Stimulated activated CD8-positive, alpha-beta memory T cell treated with anti-CD3 and anti-CD28 coated beads, Interleukin-15, amount 100 ng/mL, for 24 hours (primary cell): ENCODE measurements at places on chromosomes 13 and 19.

DNA sequence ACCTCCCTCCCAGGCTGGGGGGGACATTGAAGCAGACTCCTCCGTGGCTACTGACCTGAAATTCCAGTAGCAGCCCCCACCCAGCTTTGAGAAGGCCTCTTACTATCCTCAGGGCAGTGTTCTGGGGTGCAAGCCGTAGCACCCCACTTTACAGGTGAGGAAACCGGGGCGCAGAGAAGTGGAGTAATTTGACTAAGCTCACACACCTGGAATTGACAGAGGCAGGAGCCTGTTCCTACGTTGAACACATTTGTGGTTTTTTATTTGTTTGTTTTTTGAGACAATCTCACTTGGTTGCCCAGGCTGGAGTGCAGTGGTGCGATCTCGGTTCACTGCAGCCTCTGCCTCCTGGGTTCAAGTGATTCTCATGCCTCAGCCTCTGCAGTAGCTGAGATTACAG, 14.6 kb upstream of the S1PR4 start:
- no peak for DNase-seq

GRCh38 chr13:50290186-50290585, 274.9 kb downstream of the KCNRG start:
- no peak for DNase-seq

DNA sequence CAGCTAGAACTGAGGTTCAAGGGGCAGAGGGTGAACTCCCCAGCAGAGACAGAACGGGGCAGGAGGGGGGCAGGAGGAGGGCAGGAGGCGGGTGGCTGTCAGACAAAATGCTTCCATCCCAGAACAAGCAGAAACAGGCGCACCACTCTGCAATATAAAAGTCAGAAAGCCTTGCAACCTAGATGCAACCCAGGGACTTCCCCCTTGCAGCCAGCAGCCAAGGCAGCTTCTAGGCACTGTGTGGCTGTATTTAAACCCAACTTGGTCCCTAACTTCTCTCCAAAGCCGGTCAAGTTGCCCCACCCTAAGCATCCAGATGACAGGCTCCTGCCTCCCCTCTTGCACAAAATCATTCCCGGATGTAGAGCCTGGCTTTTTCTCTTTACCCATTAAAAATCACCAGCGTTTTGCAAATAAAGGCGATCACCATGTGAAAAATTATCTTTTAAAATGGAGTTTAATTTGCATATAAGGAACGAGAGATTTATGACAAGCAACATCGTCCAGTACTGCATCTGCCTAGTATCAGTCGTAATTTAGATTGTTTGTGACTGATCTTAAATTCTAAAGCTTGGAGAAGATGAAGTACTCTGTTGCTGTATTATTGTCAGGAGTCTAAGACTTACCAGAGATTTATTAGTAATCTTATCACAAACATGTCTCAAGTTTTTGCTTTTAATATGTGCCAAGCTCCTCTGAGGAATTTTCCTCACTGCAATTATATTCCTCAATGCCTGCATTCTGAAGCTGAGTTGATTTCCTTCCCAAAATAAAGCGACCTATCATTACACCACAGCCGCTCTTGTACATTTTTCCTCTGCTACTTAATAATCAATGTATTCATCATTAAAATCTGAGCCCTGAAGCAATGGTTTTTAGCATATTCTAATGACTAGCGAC, 307.1 kb upstream of the ZNF507 start:
- DNase-seq: no peak

- no peak for DNase-seq
These were observed 3.2 kb downstream of the ZNF446 start for GRCh38 chr19:58479303-58479702.

DNA sequence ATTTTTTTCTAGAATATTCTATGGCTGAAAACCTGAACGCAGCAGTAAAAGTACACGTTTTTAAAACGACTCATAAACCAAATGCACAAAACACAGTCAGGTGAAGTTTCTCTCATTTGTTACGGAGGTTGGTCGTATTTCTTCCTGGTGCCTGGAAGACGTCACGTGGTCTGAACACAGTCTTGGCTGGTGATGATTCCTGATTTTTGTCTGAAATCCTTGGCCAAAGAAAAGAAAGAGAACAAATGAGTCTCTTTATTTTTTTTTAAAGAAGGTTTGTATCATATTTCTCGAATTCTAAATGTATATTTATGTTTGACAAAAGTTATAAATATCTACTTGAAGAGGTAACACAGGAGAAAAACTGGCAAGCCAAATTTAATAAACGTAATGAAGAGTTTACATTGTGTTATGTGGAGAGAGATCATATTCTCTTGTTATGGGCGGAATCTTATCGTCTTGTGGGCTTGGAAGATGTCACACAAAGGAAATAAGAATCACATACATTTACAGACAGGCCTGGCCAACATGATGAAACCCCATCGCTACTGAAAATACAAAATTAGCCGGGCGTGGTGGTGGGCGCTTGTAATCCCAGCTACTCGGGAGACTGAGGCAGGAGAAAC, 10.0 kb upstream of the PNMA8A start:
- no peak for DNase-seq

DNA sequence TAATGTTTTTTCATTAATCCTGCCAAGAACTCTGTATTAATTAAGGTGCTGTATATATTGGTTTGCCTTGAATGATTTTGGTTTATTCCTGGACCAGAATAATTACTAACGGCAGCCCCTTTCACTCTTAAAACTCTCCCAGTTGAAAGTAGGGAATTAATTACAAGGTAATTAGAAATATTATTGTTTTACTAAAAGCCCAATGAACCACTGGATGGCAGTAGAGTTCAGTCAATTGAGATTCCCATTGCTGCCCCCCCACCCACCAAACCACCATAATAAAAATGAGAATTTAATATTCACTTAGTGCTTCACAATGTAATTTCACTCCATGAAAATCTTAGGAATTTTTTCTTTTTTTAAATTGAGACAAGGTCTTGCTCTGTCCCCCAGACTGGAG, 13.7 kb downstream of the WBP4 start:
- no peak for DNase-seq

DNA sequence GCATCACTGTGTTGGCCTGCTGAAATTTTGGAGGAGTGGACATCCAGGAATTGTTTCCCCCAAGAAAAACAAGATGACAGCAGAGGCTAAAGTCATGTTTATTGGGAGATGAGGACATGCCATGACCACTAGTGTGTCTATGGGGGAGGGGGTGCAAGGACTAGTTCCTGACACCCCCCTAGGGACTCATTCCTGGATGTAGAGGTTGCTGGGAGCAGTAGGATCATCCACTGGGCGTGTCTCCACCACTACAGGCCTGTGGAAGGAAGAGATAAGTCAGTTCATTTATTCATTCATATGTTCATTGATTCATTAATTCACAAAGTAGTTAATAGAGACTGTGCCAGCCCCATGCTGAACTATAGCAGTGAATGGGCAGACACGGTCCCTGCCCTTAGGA, 30.2 kb downstream of the MAP4K1 start:
- DNase-seq: no peak

- no peak for DNase-seq
These were observed 4.4 kb downstream of the TRIR start for GRCh38 chr19:12730064-12730463.

DNA sequence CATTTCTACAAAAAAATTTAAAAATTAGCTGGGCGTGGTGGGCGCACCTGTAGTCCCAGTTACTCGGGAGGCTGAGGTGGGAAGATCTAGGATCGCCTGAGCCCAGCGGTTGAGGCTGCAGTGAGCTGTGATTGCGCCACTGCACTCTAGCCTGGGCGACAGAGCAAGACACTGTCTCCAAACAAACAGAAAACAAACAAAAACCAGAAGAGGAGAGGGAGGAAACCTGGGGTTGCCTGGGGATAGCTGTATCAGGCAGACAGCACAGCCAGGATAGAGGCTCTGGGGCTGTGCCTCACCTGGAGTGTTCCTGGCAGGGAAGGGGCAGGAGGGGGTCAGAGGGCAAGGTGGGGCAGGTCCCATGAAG, 2.6 kb upstream of the POLR2E start:
- no peak for DNase-seq

DNA sequence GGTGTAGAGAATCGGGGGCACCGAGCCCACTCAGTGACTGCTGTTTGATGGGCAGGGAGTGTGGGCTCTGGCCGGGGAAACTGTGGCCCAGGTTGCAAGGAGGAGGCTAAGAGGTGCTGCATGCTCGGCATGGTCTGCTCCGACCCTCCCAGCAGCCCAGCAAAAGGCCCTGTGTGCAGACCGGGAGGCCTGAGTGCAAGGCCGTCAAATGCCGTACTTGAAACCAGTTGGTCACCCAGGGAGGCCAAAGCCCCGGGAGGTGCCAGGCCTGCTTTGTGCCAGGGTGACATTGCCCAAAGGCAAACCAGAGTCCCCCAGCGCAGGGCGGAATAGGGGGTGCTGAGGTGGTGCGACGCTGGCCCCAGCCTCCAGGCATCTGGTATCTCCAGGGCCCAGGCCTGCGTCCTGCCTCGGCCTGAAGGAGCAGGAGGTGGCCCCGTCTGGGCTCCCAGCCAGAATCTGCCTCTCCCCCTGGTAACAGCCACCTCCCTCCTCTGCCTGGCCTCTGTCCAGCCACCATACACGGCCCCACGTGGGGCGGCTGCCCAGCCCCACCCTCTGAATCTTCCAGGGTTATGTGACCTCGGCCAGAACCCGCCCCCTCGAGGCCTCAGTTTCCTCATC, 4.0 kb downstream of the PIK3R2 start:
- DNase-seq: no peak

DNA sequence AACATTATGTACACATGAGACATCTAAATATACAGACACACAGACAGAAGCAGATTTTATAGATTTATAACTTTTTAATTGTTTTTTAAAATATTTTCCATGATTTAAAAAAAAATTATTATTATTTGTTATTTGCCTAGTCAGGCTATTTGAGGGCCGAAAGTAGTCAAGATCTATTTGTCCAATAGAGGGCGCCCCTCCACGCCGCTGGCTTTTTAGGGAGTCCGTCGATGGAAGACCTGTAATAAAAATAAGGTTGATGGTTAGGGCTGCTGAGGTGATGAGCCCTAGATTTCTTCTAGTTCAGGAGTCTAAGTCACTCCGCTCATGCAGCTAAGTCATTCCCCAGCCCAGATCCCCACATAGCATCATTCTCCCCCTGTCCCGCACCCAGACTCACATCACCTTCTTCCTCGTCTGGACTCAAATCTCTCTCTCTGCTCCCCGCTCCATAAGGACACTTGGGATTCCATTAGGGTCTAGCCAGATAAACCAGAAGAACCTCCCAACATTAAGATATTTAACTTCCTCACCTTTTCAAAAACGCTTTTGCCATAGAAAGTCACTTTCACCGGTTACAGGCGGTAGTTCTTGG, 33.9 kb upstream of the CEACAM21 start:
- DNase-seq: peak; percentile 54

DNA sequence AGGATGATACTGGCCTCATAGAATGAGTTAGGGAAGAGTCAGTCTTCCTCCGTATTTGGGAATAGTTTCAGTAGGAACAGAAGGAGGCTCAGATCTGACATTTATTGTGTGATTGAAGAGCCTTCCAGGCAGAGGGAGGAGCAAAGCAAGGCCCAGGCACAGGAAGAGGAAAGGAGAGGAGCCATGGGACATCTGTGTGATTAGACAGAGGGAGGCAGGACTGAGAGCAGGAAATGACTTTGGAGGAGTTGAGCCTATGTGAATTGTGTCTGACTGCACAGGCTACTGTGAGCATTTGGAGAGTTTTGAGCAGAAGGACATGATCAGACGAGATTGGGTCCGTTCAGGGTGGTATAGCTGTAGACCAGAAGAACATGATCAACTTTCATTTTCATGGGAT, 8.5 kb downstream of the SIGLEC7 start:
- no peak for DNase-seq

DNA sequence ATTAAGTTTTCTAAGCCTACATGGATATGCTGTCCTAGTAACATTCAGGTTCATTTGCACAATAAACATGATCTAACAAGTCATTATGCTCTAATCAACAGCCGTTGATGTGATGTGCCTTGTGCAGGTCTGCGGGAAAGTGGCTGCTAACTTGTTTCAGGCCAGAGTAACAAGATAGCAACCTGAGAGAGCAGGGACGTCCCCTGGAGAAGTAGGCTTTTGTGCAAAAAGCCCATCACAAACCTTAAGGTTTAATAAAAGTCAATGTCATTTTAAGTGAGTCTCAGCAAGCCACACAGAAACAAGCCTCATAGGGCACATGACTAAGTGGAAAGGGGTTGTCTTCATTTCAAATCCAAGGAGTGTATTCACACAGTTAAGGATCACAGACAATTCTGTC, 17.6 kb downstream of the FOXO1 start:
- no peak for DNase-seq

- no peak for DNase-seq
These were observed 601.3 kb upstream of the MIR17HG start for GRCh38 chr13:90746230-90746629.

GRCh38 chr19:45142726-45143110, 18.1 kb downstream of the NKPD1 start:
- no peak for DNase-seq

DNA sequence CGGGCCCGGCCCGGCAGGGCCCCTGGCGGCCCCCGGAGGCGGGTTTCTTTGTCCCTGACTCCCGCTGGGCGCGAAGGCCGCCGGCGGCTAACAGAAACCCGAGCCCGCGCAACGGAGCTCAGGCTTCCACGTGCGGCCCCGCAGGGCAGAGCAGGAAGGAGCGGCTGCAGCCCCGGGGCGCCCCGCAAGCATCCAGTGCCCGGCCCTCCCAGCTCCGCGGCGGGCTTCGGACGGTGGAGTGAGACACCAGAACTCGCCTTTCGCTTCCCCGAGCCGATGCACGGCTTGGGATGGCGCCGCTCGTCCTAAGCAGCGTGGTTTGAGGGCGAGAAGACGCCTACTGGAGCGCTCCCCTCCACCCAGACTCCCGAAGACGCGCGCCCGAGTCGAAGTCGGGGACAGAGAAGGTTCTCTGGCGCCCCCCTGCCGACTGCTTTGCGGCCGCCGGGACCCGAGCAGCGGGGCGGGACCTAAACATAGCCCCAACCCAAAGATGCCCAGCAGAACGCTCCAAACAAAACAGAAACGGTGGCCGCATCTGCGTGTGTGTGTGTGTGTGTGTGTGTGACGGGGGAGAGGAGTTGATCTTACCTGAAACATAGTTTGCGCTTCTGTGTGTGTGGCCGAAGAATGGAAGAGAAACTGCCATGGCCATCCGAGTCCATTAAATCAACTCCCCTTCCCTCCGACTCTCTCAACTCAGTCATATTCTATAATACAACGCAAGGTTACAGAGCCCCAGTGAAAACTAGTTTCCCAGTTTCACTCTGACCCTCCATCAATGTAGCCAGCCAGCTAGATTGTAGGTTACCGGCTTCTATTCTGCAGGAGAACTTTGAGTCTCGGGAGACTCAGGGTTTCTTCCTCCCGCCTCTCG, 629 bp upstream of the FGF9 start:
- DNase-seq: peak; percentile 30

DNA sequence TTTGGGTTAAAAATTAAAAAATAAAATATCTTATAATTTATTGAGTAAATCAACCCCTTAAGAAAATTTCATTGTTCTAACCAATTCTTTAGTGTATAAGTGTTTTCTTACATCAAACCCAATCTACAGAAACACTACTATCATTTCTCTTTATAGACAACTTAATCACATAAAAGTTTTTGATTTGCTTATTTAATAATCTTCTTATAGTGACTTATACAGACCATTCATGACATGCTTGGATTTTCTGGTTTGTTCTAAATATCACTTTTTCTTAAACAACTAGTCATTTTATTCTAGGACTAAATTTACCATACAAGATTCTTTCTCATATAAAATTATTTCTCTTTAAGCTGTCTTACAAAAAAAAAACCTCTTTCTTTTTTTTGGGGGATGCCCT, 27.3 kb upstream of the ZSCAN5A start:
- DNase-seq: no peak
